Dermis microvascular lymphatic vessel endothelial cell (primary cell): ENCODE measurements at places on chromosomes 12 and 14. TPM values are rescaled to one million over a fixed set of nuclear protein-coding genes. Genes with fewer than 3 reads are reported as not detected.
A peak's percentile ranks its signal among the peaks of the same experiment; 100 is the strongest.

The KRT2 gene
- total RNA-seq = not detected in 2 replicates

The NFE2 gene
- not detected in 2 replicates for total RNA-seq

The HOXC12 gene
- total RNA-seq = not detected in 2 replicates

The CIROP gene
- total RNA-seq = not detected in 2 replicates

The NPFF gene
- not detected in 2 replicates for total RNA-seq

The FAM181A gene
- total RNA-seq = not detected in 2 replicates

The GSC gene
- not detected in 2 replicates for total RNA-seq

The LHX5 gene
- total RNA-seq = not detected in 2 replicates

The ERGIC2 gene
- total RNA-seq = 22.3 and 24.1 TPM in 2 replicates

The RTL1 gene
- total RNA-seq = not detected in 2 replicates

The CCDC175 gene
- not detected in 2 replicates for total RNA-seq

The CLEC4A gene
- total RNA-seq = 0.38 TPM in 1 of 2 replicates, not detected in the other

The HAL gene
- total RNA-seq = 0.13 and 0.25 TPM in 2 replicates

The STRN3 gene
- 43.2 and 45.7 TPM in 2 replicates for total RNA-seq

The DENND5B gene
- 5.9 and 8.9 TPM in 2 replicates for total RNA-seq

The SERPINA3 gene
- total RNA-seq = under 0.01 TPM in 1 of 2 replicates, not detected in the other

The PTPN21 gene
- 3.1 and 6.4 TPM in 2 replicates for total RNA-seq

The KRT3 gene
- not detected in 2 replicates for total RNA-seq

The SP7 gene
- total RNA-seq = not detected in 2 replicates

The CELA1 gene
- not detected in 2 replicates for total RNA-seq

The NFYB gene
- 11.7 and 13.0 TPM in 2 replicates for total RNA-seq

The LRP10 gene
- 35.2 and 65.7 TPM in 2 replicates for total RNA-seq

The COL2A1 gene
- total RNA-seq = not detected in 2 replicates

GRCh38 chr12:66959276-66959675 lies 280.4 kb upstream of the GRIP1 start:
- no peak for DNase-seq

GRCh38 chr12:30962047-30962446 lies 35.5 kb downstream of the TSPAN11 start:
- DNase-seq = no peak

GRCh38 chr12:2390133-2390532 lies 337.3 kb downstream of the CACNA1C start:
- DNase-seq = no peak

GRCh38 chr12:123487428-123487827 lies 29.5 kb downstream of the SNRNP35 start:
- no peak for DNase-seq

DNA sequence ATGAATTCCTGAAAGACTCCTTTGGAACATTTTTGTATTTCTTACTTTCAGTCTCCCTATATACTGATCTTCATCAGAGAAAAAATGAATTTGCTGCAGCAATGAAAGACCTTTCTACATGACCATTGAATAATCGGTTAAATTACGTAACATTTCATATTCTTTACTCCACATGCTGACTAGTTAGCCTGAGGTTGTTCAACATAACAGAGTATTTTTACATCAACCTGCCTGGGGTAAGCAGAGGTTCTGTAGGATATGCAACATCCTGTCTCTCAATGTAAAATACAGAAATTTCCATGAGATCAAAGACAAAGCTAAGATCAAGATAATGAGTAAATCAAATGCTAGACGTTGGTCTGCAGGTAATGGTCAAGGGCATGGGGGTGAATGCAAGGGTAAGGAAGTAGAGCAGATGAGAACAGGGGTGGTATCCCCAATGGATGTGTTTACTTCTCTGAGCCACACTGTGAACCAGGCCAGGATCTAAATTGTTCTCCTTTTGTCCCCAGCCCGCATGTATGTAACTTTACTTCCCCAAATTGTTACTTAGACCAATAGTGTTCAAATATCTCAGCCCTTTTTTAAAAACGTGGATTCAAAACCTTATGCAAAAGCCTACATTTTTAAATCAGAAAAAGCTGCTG lies 45.4 kb downstream of the DUSP6 start:
- no peak for DNase-seq

DNA sequence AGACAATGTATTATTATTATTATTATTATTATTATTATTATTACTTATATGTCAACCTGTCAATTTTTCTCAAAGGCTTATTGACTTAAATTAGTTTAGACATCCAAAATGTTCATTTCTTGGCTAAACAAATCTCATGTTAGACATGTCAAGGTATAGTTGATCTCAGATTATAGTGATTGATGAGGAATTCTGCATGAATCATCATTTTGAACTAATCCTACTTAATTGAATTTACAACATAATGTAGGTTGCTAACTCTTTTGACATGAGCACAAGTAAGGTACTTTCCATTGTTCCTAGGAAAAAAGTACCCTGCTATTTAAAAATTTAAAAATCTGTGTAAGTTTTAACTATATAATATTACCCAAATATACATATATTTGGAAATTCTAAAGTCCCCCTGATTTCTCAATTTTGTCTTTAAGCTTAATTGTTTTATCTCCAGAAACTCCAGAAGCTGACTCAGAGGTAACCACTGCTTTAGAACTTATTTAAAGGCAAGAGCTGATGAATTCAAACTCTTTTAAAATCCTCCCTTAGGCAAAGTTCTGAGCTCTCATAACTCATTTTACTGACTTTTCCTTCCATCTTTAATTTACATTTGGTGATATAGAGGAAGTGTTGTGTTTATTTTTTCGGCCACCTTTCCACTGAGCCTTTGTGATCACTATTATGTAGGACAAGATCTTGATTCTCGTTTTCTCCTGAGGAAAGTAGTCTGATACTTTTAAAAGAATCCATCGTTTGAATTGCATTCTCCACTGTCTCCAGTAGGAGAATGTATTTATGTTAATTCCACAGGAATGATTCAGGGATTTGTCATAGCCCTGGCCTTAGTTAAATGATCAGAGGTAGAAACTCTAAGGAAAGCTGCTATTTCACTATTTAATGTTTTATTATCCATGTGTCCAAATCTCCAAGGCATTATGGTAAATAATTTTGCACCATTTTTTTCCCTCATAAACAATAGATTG lies 1304.5 kb downstream of the AACS start:
- DNase-seq = peak; percentile 12

DNA sequence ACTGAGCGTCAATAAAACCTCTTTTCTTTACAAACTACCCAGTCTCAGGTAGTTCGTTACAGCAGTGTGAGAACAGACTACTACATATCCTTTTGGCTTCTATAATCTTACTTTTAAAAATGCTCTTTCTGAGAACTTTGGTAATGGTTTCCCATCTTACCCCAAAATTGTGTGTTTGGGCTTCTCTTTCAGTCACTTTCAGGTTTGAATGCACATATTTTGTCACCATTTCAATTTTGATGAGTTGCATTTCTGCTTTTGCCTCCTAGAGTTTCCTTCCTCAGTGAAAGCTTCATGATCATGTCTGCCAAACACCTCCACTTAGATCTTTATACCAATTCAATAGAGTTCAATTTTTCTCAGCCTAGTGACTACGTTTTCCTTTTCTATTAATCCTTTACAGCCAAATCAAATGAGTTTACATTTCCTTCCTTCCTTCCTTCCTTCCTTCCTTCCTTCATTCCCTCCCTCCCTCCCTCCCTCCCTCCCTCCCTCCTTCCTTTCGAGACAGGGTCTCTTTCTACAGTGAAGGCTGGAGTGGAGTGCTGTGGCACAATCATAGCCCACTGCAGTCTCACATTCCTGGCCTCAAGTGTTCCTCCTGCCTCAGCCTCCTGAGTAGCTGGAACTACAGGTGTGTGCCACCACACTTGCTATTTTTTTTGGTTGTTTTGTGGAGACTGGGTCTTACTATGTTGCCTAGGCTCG lies 124.9 kb downstream of the BCAT1 start:
- no peak for DNase-seq

- DNase-seq = no peak
Observed at GRCh38 chr12:3251691-3252090, 174.5 kb downstream of the TSPAN9 start.

GRCh38 chr14:47826809-47827208 lies 151.4 kb upstream of the MDGA2 start:
- DNase-seq = no peak

DNA sequence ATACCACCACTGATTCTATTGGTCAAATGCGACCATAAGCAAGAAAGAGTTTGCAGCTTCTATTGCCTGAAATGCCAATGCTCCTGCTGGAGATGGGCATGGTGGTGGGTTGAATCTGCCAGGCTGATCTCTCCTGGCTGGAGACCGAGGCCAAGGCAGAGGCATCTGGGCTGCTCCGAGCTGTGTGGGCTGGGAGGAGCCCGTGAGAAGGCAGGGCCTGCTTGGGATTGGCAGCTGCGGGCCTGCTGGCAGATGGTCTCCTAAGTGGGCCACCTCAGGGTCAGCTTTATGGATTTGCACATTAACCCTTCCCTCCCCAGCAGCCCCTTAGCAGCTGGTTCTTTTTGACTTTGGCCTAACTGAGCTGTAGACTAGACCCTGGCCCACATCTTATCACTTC lies 25.4 kb downstream of the SRRM4 start:
- DNase-seq = no peak

DNA sequence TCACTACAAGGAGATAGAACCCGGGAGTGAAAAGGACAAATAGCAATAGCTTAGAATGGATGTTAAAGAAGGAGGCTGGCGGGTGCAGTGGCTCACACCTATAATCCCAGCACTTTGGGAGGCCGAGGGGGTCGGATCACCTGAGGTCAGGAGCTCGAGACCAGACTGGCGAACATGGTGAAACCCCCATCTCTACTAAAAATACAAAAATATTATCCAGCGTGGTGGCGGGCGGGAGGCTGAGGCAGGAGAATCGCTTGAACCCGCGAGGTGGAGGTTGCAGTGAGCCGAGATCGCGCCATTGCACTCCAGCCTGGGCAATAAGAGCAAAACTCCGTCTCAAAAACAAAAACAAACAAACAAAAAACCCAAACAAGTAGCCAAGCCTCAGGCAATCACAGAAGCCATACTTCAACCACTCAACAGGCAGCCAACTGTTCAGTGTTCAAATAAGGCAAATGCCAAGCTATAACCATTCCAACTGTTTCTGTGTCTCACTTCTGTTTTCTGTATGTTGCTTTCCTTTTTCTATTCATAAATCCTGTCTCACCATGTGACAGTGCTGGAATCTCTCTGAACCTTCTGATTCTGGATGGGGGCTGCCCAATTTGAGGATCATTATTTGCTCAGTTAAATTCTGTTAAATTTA lies 3.9 kb upstream of the SPTLC2 start:
- no peak for DNase-seq

- DNase-seq = no peak
Observed at GRCh38 chr12:46958599-46959290, 120.7 kb upstream of the PCED1B start.

DNA sequence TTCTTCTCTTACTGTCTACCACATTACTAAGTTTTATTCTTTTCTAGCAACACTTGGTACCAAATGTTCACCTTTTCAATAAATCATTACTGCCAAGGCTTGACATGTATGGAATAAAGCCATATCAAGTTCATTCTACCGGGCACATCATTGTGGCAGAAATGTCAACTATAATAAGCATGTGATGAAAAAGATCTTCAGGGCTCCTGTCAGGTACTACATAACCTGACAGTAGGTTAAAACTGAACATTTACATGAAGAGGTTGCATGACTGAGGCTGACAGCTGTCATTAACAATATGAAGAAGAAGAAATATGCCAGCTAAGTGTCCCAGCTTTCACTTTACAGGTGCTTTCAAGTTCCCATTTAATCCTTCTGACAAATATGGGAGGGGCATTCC lies 178.9 kb downstream of the KCNH5 start:
- no peak for DNase-seq

DNA sequence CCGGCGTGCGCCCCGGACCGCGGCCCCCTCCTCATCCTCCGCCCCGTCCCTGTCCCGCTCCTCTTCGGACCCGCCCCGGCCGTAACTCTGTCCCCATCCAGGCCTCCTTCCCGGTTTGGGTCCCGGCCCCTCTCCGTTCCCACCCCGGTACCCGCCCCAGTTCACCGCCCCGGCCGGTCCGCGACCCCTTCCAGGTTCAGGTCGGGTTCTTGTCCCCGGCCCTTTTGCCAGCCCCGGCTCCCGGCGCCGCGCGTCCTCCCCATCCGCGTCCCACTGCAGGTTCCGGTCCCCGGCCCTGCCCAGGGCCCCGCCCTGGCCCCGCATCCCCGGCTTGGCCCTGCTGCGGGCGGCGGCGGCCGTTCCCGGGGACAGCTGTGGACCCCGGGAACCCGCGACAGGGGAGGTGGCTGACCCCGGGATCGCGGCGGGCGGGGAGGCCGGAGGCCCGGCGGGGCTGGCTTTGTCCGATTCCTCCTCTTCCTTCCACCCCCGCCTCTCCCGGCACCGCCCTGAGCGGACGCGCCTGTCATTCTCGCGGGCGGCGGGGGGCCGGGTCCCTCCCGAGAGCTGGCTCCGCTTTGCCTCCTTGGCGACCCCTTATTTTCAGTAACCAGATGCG lies 601 bp downstream of the KLC1 start:
- no peak for DNase-seq

- DNase-seq = no peak
Observed at GRCh38 chr12:45611061-45611460, 118.4 kb upstream of the ARID2 start.

DNA sequence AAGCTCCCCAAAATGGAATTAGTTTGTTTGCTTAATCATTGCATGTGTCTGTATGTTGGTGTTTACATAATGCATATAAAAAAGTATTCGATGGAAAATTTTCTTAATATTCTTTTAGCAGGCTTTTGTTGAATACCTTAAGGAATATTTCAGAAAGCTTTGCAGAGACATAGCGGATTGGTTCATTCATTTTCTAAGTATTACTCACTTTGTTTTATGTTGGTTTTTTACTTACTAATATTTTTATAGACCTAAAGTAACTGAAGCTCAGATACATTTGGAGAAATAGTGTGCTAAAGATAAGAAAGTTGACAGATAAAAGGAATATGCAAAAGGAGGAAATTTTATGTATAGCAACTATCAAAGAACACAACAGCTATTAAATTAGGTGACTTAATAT lies 191.0 kb downstream of the ERC1 start:
- DNase-seq = no peak

DNA sequence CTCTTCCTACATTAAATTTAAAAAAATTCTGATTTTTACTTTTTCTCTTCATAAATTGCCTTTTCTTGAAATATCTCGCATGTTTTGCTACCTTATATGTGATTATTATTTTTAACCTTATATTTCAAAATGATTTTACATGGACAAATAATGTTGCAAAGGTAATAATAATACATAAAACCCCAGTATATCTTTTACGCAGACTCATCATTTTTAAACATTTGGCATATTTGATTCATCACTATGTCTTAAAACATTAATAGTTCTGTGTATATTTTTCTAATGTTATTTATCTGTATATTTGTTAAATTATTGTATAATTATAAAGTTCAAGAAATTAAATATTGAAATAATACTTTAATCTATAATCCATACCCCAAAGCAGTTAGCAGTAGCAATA lies 350.8 kb downstream of the RPL10L start:
- DNase-seq = no peak

- peak; percentile 59 for DNase-seq
Observed at GRCh38 chr12:7937833-7938506, 2.0 kb upstream of the SLC2A3 start.

DNA sequence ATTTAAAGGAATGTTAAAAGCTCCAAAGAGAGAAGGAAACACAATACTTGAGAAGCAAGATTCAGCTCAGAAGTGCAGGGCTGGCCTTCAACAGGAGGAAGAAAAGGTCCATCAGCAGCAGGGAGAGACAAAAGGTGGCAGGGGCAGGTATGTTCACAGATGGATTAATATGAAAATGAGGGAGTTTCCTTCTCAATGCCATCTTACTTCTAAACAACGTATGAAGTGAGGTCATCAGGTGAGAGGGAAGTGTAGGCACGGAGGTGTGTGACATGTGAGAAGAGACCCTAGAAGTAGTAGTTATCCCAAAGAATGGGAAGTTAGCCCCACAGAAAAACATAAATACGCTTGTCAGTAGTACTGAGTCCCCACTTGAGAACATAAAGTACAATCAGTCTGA lies 122.5 kb downstream of the CCER1 start:
- DNase-seq = no peak

GRCh38 chr12:89353188-89353822 lies 1.0 kb upstream of the DUSP6 start:
- DNase-seq = peak; percentile 81
